ENCODE measurements at places on chromosomes 1 and 21. TPM values are rescaled to one million over a fixed set of nuclear protein-coding genes. Genes with fewer than 3 reads are reported as not detected.

Gene LGR6
- total RNA-seq = 0.53 TPM

Gene SNIP1
- total RNA-seq = 7.0 TPM

Gene NSL1
- total RNA-seq = 46.5 TPM

Gene COL9A2
- 3.7 TPM for total RNA-seq

Gene TDRD5
- 0.40 TPM for total RNA-seq

Gene LAD1
- total RNA-seq = 180 TPM

Gene AMY2A
- total RNA-seq = 1.1 TPM

DNA sequence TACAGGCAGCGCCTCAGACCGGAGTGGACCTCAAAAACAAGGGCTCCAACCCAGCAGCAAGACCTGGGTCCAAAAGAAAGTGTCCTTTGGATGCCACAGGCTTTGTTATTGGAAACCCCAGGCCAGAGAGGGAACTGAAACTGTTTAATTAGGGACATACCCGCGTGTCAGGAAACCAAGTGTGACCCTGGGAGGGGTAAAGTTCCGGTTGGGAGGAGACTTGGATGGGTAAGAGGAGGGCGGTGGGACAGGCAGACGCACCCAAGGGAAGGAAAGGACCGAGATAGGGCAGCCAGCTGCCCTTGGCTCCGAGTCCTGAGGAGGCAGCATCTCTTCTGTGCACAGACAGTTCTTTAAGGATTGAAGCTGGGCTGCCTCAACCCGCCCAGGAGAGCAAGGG is 71.4 kb downstream of the CDC7 start:
- DNase-seq = no peak

- no peak for DNase-seq
These were observed 74.6 kb upstream of the KCND3 start for GRCh38 chr1:112063781-112064728.

- peak; percentile 44 for DNase-seq
These were observed 55.9 kb downstream of the ITPKB start for GRCh38 chr1:226682871-226683814.

GRCh38 chr1:192904438-192904895 is 95.6 kb downstream of the RGS2 start:
- DNase-seq = no peak

- DNase-seq = no peak
These were observed 84.1 kb downstream of the TM2D1 start for GRCh38 chr1:61640531-61641530.

- DNase-seq = no peak
These were observed 39.8 kb downstream of the PTPN14 start for GRCh38 chr1:214511639-214511998.

- DNase-seq = no peak
These were observed 1357.7 kb downstream of the NCAM2 start for GRCh38 chr21:22355949-22356348.

DNA sequence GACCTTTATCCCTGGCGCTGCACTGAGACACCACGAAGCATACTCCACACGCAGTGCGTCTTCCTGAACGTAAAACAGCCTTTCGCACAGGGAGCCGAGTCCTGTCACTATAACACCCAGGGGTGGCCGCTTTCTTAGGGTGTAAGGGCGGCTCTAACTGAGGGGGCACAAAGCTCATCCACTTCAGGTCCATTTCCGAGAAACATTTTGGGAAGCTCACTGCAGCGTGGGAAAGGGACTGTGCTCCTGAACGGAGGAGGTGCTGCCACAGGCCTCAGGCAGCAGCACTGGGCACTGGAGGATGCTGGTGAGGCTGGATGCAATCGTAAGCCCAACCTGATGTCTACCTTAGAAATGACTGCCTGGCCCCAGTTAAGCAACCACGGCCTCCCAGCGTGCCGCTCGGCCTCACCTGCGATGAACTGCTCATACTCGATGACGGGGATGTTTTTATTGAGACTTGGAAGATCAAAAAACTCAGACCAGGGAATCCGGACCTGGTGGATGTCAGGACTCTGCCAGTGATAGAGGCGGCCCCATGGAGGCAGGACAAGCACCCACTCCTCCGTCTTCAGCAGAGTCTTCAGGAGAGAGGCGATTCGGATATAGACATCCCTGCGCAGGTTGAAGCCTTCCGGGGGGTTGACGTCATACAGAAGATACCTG is 2.3 kb downstream of the POFUT2 start:
- no peak for DNase-seq

DNA sequence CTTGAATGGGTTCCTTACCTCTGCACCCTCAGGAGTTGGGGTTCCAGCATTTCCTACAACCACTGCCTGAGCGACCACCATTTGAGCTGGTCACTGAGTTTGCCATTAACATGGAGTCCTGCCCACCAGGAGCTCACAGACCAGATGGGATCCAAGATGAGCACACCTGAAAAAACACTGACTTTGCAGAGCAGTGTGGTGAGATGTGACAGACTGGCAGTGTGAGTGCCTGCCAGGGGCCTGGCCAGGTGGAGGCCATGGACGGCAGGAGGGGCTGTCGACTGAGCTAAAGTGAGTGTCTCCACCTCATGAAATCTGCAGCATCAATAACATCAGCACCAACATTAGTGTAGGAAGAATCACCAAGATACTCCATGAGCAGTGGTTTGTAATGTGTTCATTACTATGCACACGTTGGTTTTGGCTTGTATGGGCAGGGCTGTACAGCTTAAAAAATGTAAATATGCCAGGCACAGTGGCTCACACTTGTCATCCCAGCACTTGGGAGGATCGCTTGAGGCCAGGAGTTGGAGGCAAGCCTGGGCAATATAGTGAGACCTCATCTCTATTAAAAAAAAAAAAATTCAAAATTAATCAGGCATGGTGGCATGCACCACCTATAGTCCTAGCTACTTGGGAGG is 12.2 kb upstream of the MIXL1 start:
- no peak for DNase-seq

GRCh38 chr1:174892016-174892415 is 107.7 kb upstream of the CACYBP start:
- DNase-seq = no peak

DNA sequence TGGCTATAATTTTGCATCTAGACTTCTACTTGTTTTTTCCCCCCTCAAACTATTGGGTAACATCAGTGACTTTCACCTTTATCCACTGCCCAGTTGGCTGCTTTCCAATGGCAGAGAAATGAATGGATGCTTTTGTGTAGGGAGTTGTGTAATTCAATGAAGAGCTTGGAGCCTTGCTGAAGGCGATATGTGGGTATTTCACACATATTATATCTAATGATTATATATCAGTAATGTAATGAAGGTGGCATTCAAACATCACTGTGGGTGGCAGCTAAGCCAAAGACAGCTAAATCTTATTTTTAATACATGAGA is 81.2 kb downstream of the TGFB2 start:
- DNase-seq = no peak

- DNase-seq = no peak
These were observed 51.3 kb downstream of the PTP4A2 start for GRCh38 chr1:31886866-31887265.

DNA sequence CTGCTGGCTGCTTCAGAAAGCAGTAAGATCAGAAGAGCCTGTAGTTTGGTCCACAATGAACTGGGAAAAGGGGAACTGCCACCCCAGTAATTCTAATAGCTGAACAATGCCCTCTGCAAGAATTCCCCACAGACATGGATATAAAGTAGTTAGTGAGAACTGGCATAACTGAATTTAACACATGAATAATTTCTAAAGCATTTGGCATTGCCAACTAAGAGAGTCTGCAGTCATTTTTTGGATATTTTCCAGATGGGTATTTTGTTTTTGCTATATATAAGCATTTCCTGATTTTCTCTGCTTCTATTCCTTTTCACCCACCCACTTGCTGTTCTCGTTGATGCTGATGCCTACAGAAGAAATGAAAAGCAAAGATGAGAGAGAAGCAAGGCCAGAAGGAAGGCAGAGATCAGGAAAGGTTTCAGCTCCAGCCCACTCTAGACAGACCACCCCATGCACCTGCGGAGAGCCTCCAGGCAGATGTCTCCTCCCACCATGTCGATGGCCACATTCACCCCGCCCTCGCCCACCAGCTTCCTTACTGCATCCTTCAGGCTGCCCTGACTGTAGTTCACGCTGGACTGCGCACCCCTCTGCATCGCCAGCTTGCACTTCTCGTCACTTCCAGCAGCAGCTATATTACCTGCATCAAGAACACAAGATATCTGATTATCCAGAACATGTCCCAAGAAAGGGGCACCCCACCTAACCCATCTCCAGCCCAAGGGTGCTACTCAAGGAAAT is 55.9 kb upstream of the SEC16B start:
- DNase-seq = no peak

- DNase-seq = no peak
These were observed 369.8 kb downstream of the NPHP4 start for GRCh38 chr1:5622412-5622811.
